ENCODE measurements at places on chromosomes 6 and 20.

- no peak for DNase-seq
Measured at GRCh38 chr6:140360651-140361050, 986.2 kb upstream of the CITED2 start.

GRCh38 chr20:60473211-60473610 lies 515.0 kb downstream of the CDH26 start:
- no peak for DNase-seq

GRCh38 chr6:144602523-144603180 lies 317.5 kb downstream of the UTRN start:
- no peak for DNase-seq

DNA sequence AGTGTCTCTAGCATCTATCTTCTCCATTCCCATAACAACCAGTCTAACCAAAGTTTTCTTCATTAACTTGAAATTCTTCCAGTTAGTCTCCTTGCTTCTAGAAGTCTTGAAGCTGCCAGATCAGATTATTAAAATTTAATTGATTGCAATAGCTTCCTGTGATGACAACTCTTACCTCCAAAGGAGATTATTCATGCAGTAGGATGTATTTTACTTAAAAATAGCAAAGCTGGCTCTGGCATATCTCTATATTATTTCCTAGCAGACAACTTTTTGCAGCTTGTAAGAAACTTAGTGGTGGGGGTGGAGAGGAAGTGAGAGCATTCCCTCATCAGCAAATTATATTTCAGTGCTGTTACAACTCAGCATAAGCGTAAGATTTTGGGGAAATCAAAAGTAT lies 290.4 kb downstream of the GRIK2 start:
- DNase-seq: no peak
